DMS 273 treated with DMSO at 0.1 percent for 48 hours (cell line): ENCODE measurements at places on chromosomes 5 and 9.
A peak's percentile ranks its signal among the peaks of the same experiment; 100 is the strongest.

- peak; percentile 8 for DNase-seq
Observed at GRCh38 chr5:100517301-100517974, 17.7 kb upstream of the FAM174A start.

GRCh38 chr5:175508896-175509295, 30.5 kb downstream of the SFXN1 start:
- DNase-seq: no peak

GRCh38 chr5:35811108-35811741, 45.5 kb upstream of the IL7R start:
- no peak for DNase-seq

- DNase-seq: no peak
Observed at GRCh38 chr9:73855206-73855605, 641.9 kb upstream of the RORB start.

- DNase-seq: no peak
Observed at GRCh38 chr5:133709209-133709725, 96.9 kb upstream of the FSTL4 start.

GRCh38 chr9:2281803-2282185, 266.6 kb downstream of the SMARCA2 start:
- no peak for DNase-seq

GRCh38 chr9:32403567-32404260, 19.3 kb downstream of the ACO1 start:
- DNase-seq: no peak

DNA sequence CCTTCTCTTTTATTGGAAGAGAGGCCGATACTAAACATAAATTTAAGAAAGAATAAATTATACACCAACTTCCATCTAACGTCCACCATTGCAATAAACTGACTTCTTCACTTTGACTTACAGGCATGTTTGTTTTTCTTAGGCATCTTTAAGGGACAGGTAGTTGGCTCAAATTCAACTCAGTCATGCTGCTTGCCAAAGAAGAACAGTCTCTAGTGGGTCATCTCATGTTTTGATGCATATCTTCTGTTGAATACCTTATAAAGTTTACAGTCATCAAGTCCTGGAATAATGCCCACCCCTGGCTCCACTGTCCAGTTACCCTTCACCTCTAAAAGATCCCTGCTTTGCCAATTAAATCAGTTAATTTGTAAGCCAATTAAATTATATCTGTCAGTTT, 328.2 kb upstream of the GRAMD2B start:
- no peak for DNase-seq

DNA sequence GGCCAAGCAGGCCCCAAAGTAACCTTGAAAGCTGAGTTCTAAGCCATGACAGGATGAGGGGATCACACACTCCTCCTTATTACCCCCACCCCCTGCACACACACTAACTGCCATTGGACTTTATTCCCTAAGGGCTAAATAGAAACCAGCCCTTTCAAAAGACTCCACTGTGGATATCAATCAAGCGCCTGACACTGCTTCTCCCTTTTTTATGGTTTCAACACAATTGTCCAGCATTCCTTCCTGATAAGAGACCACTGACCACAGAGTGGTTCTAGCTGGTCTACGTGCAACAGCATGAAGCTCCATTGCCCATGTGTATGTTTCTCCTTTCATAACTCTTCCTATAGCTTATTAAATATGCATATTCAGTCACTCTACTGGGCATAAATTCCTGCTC, 34.7 kb downstream of the PAEP start:
- DNase-seq: no peak

DNA sequence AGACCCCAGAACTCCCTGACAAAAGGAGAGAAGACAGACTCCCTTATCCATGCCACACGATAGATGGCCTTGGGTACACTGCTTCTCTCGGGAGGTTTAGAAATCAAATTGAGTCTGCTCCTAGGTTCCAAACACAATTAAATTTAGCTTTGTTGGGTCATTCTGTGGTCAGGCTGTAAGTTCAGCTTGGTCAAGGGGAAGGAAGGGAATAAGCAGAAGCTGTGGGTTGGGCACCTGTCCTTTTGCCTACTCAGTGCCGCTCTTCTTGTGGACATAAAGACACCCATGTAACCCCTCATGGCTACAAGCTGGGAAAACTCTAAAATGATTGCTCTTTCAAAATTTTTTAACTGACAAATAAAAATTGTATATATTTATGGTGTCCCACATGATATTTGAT, 19.1 kb upstream of the AK3 start:
- DNase-seq: no peak

- no peak for DNase-seq
Observed at GRCh38 chr5:96124589-96124988, 162.9 kb upstream of the ELL2 start.

DNA sequence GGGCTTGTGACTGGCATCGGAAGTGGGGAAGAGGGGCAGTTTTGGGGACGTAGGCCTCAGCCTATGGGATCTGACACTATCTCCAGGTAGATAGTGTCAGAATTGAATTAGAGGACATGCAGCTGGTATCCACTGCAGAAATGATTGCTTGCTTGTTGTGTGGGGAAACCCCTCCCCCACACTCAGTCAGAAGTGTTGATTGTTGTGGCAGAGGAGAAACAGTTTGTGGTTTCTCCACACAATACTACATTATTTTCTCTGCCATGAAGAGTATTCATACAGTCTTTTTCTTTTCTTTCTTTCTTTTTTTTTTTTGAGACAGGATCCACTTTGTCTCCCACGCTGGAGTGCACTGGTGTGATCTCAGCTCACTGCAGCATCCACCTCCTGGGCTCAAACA, 113.9 kb downstream of the ARRDC3 start:
- DNase-seq: no peak

- no peak for DNase-seq
Observed at GRCh38 chr5:1409381-1410110, 35.7 kb downstream of the SLC6A3 start.

GRCh38 chr5:92494508-92494907, 1086.5 kb downstream of the NR2F1-AS1 start:
- DNase-seq: no peak

GRCh38 chr9:82223442-82223841, 234.9 kb downstream of the SPATA31D1 start:
- DNase-seq: no peak

- no peak for DNase-seq
Observed at GRCh38 chr5:139649082-139649991, 1.2 kb downstream of the CXXC5 start.

DNA sequence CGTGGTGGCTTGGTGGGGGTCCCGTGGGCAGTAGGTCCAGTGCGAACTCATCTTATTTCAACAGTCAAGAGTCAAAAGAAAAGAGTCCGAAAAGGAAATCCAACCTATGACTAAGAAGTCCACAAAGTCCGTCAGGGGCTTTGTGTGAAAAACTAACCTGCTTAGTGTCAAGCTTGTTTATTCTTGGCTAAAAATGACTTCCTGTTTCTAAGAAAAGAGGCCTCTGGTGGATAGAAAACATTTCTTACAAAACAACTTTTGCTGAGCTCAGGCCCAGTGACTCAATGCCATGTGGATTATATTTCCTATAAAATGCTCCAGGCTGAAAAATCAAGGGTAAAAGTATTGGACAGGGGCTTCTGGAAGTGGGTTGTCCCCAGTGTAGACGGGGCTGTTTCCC, 105.9 kb downstream of the GADD45G start:
- no peak for DNase-seq

DNA sequence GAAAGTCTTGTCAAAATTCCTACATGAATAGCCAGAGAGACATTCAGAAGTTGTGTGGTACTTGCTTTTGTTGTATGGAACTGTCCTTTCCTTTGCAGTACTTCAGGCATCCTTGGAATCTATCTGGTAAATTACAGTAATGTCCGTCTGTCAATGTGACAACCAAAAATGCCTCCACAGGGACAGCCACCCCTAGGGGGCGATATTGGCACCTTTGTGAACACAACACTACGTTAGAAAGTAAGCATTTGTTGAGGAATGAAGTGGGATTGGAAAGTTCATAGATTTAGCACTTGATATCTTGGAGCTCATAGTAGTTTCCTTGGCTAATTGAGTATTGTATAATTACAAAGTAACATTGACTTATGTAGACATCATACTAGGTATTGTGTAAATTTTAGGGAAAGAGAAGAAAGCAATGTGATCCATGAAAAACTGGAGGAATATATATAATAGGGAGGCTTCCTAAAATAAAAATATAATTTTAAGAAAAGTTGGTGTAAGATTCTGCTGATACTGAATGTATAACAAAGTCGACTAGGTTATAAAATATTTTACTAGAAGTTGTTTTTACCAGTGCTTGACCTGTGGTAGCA, 32.7 kb downstream of the TMEFF1 start:
- no peak for DNase-seq

DNA sequence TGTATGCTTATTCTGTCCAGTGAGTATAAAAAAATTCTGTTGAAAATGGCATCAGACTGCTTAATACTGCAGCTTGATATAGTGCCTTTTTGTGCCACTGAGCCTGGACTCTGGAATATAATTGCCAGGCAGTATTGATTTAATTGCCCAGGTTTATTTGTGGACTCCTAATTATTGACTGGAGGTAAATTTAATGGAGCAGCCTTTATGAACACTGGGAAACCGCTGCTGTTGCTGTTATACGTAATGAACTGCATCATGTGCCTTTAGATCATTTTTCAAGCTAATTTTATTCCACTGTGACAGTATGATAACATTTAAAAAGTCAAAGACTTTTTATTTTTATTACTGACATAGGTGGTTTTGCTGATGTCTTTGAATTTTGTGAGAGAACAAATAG, 90.2 kb upstream of the SH3GL2 start:
- no peak for DNase-seq

GRCh38 chr5:64161420-64161819, 4.2 kb upstream of the RNF180 start:
- no peak for DNase-seq

- no peak for DNase-seq
Observed at GRCh38 chr9:76333964-76334363, 60.3 kb downstream of the RFK start.

DNA sequence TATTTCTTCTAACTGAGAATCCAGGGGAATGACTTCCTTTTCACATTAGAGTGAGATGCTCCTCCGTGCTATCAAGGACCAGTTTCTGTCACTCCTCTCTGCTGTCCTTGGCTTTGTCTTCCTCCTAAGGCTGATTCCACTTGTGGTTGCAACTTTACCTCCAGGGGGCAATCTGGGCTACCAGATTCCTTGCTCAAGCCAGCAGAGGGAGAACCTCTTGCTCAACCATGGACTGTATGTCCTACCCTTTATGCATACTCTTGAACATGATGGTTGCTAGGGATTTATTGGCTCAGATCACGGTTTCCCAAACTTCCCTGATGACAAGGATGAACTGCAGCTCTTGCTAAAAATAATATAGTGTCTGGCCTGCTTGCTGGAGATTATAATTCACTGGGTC, 24.0 kb downstream of the NNT start:
- peak; percentile 16 for DNase-seq

DNA sequence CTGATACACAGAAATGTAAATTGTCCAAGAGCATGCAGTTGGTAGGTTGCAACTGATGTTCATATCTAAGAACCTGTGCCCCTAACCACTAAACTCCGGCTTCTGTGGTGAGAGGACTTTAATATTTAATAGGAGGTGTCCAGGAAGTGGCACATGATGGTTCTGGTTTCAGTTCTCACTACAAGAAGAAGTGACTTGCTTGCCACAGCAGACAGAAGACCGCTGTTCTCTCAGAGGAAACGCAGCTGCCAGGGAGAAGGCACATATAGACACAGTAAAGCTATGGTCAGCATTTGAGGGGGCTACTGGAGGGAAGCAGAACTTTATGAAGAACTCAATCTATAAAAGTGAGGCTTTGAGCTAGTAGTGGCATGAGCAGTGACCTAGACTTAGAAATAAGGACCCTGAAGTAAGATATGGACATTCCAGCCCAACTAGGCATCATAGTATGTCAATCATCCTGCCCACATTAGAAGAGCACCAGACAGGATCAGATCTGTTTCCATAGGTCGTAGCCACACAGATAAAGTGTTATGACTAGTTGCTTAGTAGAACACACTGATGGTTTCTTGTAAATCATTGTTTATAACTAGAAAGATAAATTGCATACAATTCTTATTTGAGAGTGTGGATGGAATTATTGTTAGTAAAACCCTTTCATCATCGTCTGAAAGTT, 36.4 kb upstream of the DAB2 start:
- DNase-seq: no peak

DNA sequence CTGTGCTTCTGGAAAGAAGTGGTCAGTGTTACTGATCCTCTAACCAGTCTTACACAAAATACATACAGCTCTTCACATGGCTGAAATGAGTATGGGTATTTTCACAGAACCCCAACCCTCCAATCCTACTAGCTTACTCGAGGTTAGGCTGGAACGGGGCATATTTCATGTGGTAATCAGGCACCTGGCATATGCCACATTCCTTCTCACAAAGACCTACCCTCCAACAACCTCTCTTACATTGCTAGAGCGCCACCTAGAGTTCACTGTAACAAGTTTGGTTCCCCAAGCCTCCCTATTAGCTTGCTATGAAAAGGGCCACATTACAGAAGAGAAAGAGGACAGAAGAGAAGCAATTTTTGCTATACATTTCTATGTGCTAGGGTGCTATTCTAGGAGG, 597.3 kb downstream of the PRELID2 start:
- DNase-seq: no peak

- peak; percentile 39 for DNase-seq
Observed at GRCh38 chr5:115098041-115098702, 71.5 kb downstream of the TRIM36 start.

- peak; percentile 64 for DNase-seq
Observed at GRCh38 chr9:115118879-115119218, 892 bp upstream of the TNC start.
